GM19239 (cell line): ENCODE measurements at places on chromosomes 7 and 10.

- no peak for DNase-seq
Measured at GRCh38 chr7:133940368-133940767, 186.8 kb upstream of the LRGUK start.

- no peak for DNase-seq
Measured at GRCh38 chr7:31651234-31652062, 35.6 kb upstream of the PPP1R17 start.

DNA sequence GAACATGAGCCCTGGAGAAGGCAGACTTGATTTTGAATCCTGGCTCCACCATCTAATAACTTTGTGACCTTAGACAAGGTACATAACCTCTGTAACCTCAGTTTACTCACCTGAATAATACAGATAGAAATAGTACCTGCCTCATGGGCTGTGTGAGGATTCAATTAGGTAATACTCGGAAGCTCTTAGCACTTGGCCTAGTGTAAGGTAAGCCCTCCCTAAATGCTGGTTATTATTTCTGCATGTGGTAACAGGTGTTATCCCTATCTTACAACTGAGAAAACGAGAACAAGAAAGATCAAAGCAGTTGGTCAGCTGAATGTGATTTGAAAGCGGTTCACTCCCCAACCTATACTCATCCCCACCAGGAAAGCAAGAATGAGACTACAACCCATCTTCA, 28.7 kb upstream of the ACSL5 start:
- DNase-seq = no peak

- no peak for DNase-seq
Measured at GRCh38 chr7:17863095-17863808, 77.0 kb downstream of the SNX13 start.

GRCh38 chr7:116395141-116395791, 104.3 kb upstream of the CAV2 start:
- DNase-seq = no peak

DNA sequence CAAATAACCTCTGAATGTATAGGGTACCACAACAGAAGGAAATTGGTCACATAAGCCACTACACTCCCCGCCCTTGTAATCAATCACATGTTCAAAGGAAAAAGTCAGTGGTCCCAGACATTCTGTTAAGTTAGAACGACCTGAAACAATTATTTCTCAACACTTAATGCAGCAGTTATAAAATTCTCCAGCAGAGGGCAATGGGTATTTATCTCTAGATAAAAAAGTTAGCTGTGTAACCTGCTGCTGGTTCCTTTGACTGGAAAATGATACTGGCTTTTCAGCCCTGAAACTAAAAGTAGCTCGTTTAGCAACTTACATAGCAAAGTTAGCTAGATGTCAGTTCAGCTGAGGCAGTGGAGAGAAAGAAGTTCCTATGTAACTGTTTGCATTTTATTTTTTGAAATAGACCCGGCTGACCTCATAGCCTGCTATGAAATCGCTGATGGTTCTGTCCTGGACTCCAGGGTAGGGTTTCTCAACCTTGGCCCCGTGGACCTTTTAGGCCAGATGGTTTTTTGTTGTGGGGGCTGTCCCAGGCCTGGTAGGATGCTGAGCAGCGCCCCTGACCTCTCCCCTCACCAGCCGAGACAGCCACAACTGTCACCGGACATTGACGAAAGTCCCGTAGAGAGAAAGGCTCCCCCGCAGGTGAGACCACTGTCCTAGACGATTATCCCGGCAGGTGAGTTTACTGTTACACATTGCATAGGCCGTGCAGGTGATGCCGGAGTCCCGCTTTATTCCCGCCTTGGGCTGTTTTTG, 40.2 kb upstream of the PROSER2 start:
- peak; percentile 64 for DNase-seq

DNA sequence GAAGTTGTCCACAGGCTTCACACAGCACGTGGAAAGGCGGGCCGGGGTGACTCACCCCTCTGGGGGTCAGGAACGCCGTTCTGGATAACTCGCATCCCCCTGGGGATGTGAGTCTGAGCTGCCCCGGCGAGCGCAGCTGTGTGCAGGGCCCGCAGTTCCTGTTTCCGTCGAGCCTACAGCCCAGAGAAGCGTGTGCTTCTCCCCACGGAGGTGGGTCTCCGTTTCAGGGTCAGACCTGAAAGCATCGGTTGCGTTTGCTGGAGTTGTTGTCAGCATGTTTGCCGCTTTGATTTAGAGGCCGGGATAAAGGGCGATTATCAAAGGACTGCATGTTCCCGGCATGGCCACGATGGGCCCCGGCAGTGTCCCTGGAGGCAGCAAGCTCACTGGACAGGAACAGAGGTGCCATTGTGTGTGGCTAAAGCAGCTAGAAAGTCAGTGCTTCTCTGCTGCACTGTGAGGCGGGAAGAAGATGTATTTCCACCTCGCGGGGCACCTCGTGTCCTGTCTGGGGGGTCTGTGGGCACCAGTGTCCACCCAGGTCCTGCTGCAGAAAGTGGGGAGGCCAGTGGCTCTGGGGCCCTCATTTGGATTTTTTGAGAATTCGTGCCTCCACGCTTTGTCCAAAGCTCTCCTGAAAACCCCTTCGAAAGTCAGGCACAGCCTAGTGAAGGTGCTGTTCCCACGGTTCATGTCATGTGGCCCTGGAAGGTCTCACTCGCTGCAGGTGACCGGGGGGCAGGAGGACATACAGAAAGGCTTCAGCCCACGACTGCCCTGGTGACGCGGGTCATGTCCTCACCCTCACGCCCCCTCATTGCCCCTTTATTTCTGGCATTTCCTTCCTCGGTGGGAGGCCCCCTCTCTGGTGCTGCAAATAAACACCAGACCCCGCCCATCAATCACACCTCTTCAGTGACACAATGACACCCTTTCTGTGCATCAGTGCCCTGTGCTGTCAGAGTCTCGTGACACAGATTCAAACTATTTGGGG, 27.4 kb upstream of the GDI2 start:
- peak; percentile 80 for DNase-seq

DNA sequence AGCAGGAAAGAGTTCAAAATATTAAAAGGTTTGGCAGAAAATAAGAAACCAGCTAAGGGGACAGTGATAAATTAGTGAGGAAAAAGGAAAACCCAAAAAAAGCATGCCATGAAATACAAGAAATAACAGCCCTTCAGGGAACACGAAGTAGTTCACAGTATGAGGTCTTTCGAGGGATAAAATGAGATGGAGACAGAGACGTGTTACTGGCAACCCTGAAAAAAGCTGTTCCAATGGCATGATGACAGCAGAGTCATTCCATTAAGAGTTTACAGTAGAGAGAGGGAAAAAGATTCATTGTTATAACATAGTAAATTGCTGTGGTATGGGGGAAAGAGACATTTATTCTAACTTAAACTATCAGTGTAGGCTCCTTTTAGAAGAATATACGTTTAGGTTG, 391.2 kb downstream of the ANKRD7 start:
- DNase-seq = no peak

- no peak for DNase-seq
Measured at GRCh38 chr10:57162231-57162630, 801.2 kb upstream of the ZWINT start.

DNA sequence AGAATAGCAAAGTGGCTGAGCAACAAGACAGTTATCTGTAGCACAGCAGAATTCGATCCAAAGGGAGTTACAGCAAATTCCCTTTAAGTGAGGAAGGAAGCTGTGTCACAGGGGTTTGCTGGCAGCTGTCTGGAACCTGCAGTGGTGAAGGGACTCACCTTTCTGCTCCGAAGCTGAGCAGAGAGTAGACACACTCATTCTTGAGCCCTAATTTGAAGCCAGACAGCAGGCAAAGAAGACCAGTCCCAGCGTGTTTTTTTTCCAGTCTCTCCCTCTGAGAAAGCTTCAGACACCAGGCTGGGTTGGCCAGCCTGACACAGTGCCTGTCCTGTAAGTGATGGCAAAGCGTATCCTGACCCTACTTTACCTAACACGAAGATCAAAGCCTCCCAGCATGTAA, 210.7 kb downstream of the TRIL start:
- no peak for DNase-seq

- DNase-seq = no peak
Measured at GRCh38 chr10:69096045-69096444, 8.1 kb downstream of the SRGN start.

DNA sequence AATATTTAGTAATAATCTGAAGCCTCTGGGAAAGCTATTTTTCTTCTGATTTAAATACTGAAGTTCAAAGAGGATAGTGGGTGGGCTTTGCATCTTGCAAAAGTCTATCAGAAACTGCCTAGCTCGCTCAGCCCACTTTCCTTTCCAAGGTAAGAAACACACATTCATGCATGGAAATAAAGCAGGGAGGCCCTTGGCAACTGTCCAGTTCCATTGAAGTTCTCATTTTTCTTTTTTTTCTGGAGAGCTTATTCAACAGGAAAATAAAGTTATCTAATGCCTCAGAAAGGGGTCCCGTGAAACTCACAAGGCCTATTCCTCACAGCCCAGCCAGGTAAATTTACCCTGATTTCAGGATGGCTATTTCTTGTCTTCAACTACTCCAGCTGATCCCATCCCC, 654.9 kb downstream of the KCNMA1 start:
- no peak for DNase-seq

DNA sequence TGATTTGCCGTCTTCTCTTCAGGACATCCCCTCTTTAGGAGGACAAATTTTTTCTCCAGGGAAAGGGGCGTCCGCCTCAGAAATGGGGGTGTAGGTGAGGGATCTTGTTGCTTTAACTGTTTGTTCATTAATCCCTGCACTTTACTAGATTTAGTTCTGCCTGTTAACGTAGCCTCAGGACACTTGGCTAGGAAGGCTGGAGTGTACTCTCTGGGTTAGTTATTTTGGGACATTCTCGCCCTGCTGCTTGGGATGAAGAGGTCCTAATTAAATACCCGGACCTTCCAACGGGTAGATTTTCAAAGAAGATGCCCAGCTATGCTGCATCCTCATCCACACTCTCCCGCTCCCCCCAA, 552 bp upstream of the ZNF365 start:
- DNase-seq = no peak

GRCh38 chr7:30731581-30731980, 20.4 kb upstream of the INMT start:
- DNase-seq = no peak

DNA sequence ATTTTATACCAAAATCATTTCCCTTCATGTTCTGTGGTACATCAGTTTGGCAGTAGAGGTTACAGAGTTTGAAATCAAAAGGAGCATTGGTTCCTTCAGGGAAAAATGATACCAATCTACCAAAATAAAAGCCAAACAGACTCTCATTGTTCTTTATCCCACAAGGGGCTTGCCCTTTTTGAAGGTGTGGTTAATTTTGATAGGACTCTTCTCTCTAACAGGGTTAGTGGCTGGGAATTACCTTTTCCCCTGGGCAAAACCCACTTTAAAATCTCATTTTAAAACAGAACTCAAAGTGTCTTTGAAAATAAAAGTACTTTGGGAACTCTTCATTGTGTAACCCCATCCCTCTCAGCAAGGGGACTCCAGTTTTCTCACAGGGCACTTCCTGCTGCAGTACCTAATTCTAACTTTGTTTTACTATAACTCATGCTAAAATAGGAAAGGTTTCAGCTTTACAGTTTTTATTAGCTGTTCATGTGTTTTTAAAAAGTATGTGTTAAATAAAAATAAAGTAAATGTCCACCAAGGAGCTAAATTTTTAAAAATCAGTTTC, 30.6 kb downstream of the SMNDC1 start:
- DNase-seq = no peak

- no peak for DNase-seq
Measured at GRCh38 chr7:125090596-125090995, 161.0 kb upstream of the POT1 start.

GRCh38 chr10:59018977-59019376, 157.5 kb upstream of the PHYHIPL start:
- DNase-seq = no peak

- peak; percentile 44 for DNase-seq
Measured at GRCh38 chr7:44072364-44073231, 7.2 kb upstream of the PGAM2 start.

- no peak for DNase-seq
Measured at GRCh38 chr7:107122486-107122911, 46.3 kb upstream of the HBP1 start.

- DNase-seq = no peak
Measured at GRCh38 chr7:115549910-115550309, 480.7 kb downstream of the TFEC start.

GRCh38 chr7:83648464-83649241, at the start of gene SEMA3E:
SEMA3E (minus strand) TSS chr7:83649139.
- DNase-seq = no peak

DNA sequence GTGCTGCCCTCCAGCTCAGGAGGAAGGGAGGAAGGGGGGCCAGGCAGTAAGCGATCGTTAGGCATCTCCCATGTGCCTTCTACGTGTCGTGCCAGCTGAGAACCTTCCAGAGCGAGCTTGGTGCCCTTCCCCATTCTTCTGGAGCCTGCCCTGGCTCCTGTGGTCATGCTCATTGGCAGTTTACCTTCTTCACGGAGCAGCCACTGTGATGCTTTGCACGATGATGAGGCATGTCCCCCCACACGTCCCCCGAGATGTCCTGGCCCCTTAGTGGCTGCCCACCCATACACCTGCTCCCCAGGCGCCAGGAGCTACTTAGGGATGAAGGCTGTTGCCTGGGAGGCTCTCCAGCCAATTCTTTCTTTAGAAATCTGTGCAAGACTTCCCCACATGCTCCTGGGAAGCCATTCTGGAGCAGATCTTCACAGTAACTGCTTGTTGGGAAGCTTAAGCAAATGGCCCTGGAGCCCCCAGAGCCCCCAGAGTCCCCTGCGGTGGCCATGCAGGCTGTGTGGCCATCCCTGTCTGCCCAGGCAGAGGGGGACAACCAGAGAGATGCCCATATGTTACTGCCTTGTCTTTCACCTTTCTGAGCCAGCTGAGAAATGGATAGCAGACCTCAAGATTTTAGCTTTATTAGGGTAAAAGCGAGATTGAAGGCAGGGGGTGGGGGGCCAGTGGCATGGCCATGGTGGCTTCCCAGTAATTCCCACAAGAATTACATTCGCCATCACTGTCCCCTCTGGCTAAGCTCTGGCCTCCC, 199.0 kb downstream of the EBF3 start:
- DNase-seq = no peak

DNA sequence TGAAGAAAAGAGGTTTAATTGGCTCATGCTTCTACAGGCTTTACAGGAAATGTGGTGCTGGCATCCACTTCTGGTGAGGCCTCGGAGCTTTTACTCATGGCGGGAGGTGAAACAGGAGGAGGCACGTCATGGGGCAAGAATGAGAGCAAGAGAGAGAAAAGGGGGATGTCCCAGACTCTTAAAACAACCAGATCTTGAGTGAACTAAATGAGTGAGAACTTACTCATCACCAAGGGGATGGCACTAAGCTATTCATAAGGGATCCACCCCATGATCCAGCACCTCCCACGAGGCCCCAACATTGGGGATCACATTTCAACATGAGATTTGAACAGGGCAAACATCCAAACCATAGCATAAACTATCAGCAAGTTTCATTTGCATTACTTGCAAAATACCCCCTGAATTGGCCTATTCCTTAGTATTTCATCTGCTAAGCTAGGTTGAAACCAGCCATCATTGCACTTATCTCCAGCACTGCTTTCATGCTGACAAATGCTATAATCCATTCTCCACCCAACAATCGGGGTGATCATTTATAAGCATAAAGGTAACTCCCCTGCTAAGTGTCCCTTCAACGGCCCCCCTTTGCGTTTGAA, 179.0 kb downstream of the NOC3L start:
- DNase-seq = no peak

- no peak for DNase-seq
Measured at GRCh38 chr7:155371884-155372781, 74.5 kb downstream of the INSIG1 start.

GRCh38 chr7:35878351-35878750, 77.5 kb downstream of the SEPTIN7 start:
- DNase-seq = no peak

- no peak for DNase-seq
Measured at GRCh38 chr7:137873979-137874777, 27.4 kb upstream of the DGKI start.

GRCh38 chr10:104557966-104558365, 83.1 kb upstream of the SORCS3 start:
- no peak for DNase-seq

GRCh38 chr10:88042160-88043100, 179.0 kb downstream of the PTEN start:
- no peak for DNase-seq
